ENCODE measurements at places on chromosomes 6 and 20.
A peak's percentile ranks its signal among the peaks of the same experiment; 100 is the strongest.

DNA sequence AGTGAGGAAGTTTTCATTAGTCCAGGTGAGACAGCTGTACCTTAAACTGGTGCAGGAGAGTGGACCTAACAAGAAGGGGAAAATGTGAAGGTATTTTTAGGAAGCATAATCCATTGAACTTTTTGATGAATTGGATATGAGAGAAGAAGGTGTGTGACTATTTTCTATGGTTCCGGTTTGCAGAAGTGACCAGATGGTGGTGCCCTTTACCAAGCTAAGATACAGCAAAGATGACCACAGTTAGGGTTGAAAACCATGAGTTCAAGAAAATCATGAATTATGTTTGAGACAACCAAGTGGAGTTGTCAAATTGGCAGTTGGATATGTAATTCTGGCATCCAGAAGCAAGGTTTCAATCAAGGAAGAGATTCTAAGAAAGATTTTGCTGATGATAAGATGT lies 61.9 kb upstream of the NRSN1 start:
- no peak for DNase-seq

- DNase-seq, result peak; percentile 93
These were observed 8.1 kb upstream of the ATXN1 start for GRCh38 chr6:16769131-16769985.

DNA sequence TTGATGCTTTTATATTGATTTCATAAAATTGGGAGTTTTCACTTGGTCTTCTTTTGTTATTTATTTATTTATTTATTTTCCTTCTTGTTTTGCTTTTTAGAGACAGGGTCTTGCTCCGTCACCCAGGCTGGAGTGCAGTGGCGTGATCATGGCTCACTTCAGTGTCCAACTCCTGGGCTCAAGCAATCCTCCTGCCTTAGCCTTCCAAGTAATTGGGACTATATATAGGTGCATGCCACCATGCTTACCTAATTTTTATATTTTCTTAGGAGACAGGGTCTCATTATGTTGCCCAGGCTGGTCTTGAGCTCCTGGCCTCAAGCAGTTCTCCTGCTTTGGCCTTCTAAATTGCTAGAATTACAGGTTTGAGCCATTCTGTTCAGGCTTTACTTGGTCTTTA lies 38.3 kb upstream of the MYLK2 start:
- DNase-seq, result no peak

- DNase-seq, result no peak
These were observed 81.5 kb upstream of the CST7 start for GRCh38 chr20:24867556-24867955.

GRCh38 chr20:63567386-63568169 lies 6.5 kb downstream of the HELZ2 start:
- no peak for DNase-seq

- DNase-seq, result no peak
These were observed 22.8 kb downstream of the FITM2 start for GRCh38 chr20:44288252-44288651.

DNA sequence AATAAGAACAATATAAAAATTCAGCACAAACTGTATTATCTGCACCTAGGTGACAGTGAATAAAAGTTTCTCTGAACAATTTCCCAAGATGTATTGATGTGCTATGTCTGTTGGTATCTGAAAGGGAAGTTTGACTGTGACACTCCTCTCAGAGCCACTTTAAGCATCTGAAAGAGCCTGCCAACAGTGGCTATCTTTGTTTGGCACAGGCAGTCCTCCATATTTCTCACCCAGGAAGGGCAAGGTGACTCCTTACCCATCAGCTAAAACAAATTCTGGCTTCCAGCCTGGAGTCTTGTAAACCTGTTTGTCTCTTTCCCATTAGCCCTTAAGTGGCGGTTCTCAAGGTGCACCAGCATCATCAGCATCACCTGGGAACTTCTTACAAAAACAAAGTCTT lies 122.4 kb upstream of the VGLL2 start:
- no peak for DNase-seq

DNA sequence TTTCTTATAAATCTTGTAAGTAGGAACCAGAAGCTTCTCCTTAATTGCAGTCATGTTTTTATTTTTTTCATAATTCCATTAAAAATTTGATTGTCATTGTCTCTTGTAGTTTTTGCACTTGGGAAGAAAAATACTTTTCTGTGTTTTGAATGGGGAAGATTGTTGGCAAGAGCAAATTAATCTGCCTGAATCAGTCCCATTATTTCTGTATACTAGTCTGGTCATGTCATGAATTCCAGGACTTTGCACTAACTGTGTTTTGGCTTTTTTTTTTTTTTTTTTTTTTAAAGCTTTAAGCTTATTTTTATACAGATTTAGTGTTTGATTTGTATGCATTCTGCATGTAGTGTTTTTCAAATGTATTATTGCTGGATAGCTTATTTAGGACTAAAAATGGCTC lies 47.6 kb downstream of the RALGAPB start:
- DNase-seq, result no peak

DNA sequence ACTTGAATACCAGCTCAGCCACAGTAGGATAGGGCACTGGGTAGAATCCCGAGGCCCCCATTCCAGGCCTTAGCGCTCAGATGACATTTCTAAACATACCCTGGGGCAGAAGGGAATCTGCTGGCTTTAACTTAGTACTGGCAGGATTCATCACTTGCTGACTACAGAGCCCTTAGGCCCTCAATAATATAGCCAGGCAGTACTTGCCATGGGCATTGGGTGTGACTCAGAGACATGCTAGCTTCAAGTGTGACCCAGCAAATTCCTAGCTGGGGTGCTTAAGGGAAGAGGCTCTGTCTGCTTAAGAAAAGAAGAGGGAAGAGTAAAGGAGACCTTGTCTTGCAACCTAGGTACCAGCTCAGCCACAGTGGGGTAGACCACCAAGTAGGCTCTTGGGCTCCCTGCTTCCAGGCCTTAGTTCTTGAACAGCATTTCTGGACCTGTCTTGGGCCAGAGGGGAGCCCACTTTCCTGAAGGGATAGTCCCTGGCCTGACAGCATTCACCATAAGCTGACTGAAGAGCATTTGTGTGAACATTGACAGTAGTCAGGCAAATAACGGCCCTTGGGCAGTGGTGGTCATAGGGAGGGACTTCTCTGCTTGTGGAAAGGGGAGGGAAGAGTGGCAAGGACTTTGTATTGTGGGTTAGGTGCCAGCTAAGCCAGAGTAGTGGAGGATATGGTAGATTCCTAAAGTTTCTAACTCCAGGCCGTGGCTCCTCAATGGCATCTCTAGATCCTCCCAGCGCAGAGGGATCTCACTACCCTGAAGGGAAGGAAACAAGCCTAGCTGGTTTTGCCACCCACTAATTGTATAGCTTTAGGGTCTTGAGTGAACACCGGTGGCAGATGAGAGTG lies 48.5 kb upstream of the HACE1 start:
- no peak for DNase-seq

- DNase-seq, result no peak
These were observed 162.8 kb upstream of the RSPO3 start for GRCh38 chr6:126955621-126956020.

GRCh38 chr20:32566379-32567374 lies 18.5 kb downstream of the NOL4L start:
- no peak for DNase-seq

- peak; percentile 9 for DNase-seq
These were observed 431.5 kb downstream of the HACE1 start for GRCh38 chr6:104428184-104428583.

DNA sequence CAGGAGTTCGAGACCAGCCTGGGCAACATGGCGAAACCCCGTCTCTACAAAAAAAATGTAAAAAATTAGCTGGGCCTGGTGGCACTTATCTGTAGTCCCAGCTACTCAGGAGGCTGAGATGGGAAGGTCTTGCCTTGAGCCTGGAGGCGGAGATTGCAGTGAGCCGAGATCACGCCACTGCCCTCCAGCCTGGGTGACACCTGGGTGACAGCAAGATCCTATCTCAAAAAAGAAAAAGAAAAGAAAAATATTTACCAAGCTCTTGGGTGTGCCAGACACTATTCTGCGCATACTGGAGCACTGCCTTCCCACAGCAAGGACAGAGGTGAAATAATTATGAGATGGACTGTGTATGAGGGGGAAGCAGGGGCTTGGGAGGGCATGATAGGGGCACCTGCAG lies 19.6 kb downstream of the POFUT1 start:
- DNase-seq, result no peak

GRCh38 chr6:2020909-2021308 lies 224.5 kb downstream of the GMDS start:
- peak; percentile 80 for DNase-seq

- no peak for DNase-seq
These were observed 227.7 kb downstream of the MYLK4 start for GRCh38 chr6:2523061-2523460.

- no peak for DNase-seq
These were observed 192.7 kb downstream of the GMPR start for GRCh38 chr6:16431106-16431505.

DNA sequence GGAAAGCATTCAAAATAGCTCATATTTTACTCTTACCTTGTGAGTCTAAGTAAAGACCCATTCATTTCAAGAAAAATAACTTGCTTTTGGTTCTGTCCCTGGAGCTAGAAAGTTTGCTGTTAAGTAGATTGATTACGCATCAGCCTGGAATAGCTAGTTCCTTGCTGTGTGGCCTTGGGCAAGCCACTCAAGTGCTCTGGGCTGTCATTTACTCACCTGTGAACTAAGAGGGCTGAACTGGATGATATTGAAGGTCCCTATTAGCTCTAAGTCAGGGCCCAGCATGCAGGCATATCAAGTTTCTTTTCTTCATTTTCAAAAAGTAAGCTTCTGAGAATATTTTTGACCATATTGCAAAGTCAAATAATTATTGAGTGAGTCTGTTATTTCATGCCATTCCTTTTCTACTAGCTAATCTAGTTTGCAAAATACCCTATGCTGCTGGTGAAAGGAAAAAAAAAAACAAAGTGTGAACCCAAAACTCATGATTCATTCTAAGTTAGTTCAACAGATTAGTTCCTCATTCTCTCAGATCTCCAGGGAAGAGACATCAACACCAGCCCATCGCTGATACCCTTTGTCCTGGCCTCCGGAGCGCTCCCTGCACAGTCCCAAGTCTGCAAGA lies 106.5 kb upstream of the GMDS start:
- no peak for DNase-seq

DNA sequence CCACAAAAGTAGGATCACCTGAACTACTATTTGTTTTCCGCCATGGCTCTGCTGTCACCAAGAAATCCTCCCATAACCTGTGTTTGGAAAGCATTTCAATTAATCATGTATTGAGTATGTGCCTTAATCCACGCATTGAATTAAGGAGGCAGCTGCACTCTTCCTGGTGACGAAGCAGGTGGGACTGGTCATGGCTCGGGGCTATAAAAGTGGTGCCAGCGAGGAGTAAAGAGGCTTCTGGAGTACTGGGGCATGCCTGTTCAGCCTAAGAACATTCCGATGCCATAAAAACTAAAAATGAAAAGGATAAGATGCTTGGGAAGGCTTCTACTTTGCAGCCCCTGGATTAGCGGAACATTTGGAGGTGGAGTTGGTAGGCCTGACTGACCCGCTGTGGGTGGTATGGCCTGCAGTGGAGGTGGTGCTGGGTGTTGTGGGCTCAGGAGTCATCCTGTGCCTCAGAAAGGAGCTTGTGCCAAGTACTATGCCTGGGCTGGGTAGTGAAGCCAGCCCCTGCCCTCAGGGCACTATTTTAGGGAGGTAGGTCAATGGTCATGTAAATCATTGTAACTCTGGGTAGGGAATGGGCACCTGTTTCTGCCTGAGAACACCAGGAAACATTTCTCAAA lies 110.5 kb downstream of the B3GAT2 start:
- no peak for DNase-seq

- DNase-seq, result no peak
These were observed 361.9 kb upstream of the EYS start for GRCh38 chr6:66068907-66069306.

- DNase-seq, result no peak
These were observed 37.6 kb downstream of the PKIB start for GRCh38 chr6:122647765-122648164.

GRCh38 chr20:4089756-4090487 lies 74.6 kb upstream of the RNF24 start:
- no peak for DNase-seq

GRCh38 chr6:13281686-13282085 lies 46.7 kb downstream of the TBC1D7 start:
- DNase-seq, result no peak

GRCh38 chr6:155442562-155442961 lies 13.1 kb downstream of the NOX3 start:
- no peak for DNase-seq

DNA sequence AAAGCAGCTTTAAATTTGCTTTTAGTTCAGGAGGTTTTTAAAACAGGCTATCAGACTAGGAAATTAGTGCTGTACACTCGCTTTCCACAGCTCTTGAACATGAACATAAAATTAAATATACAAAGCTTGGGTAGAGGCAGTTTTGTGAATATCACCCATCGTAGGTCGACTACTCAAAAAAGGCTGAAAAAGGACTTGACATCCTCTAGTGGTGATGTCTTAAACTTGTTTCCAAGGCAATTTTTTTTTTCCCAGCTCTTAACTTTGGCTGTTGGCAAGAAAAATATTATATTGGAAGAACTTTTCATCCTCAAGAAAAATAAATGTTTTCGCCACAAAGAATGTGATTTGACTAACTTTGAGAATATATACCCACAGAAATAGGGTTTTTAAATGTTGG lies 2.9 kb downstream of the MAP7 start:
- DNase-seq, result peak; percentile 18

DNA sequence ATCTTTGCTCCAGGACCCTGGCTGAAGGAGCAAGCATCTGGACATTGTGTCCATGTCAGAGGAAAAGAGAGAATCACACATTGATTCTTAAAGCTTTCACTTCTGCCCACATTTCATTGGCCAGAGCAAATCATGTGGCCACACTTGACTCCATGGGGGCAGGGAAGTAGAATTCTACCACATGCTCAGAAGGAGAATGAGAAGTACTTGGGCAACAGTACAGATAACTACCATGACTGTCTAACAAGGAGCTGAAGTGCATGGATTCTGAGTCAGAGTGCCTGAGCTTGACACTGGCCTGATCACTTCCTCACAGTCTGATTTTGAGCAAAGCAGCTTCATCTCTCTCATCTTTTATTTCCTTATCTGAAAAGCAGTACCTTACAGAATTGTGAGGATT lies 38.6 kb downstream of the GHRH start:
- DNase-seq, result peak; percentile 16

- DNase-seq, result no peak
These were observed 4.2 kb downstream of the PLA2G7 start for GRCh38 chr6:46730921-46731461.

- peak; percentile 60 for DNase-seq
These were observed 938 bp downstream of the WRNIP1 start for GRCh38 chr6:2765896-2766766.

GRCh38 chr6:29627755-29628418 lies 5.1 kb downstream of the GABBR1 start:
- DNase-seq, result peak; percentile 18
